Non-pigmented ciliary epithelial cell (primary cell): ENCODE measurements at places on chromosomes 2 and 18.

- DNase-seq, result no peak
These were observed 28.3 kb downstream of the CYBRD1 start for GRCh38 chr2:171550613-171551012.

GRCh38 chr2:233919938-233920337, 2.8 kb downstream of the TRPM8 start:
- DNase-seq, result peak; percentile 24

- no peak for DNase-seq
These were observed 295.9 kb upstream of the LINC00305 start for GRCh38 chr18:64444819-64445218.

DNA sequence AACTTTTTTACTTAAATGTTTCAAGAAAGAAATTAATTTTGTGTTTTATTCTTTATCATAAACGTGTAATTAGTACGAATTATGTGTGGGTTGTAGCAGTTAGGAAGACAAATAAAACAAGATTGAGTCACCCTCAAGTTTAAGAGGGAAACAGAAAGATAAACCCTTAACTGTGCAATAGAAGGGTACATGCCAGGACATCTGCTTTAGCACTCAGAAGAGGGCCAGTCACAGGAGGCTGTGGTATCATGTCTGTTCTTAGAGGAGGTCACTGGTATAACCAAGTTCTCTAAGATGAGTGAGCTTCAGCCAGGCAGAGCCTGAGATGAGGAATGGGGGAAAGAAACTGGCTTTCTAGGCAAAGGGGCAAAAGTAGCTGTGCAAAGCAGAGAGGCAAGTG, 42.4 kb upstream of the GRHL1 start:
- no peak for DNase-seq

- no peak for DNase-seq
These were observed 179.0 kb downstream of the KLHL29 start for GRCh38 chr2:23563673-23564614.

- no peak for DNase-seq
These were observed 61.0 kb downstream of the CRIM1 start for GRCh38 chr2:36416370-36417165.

DNA sequence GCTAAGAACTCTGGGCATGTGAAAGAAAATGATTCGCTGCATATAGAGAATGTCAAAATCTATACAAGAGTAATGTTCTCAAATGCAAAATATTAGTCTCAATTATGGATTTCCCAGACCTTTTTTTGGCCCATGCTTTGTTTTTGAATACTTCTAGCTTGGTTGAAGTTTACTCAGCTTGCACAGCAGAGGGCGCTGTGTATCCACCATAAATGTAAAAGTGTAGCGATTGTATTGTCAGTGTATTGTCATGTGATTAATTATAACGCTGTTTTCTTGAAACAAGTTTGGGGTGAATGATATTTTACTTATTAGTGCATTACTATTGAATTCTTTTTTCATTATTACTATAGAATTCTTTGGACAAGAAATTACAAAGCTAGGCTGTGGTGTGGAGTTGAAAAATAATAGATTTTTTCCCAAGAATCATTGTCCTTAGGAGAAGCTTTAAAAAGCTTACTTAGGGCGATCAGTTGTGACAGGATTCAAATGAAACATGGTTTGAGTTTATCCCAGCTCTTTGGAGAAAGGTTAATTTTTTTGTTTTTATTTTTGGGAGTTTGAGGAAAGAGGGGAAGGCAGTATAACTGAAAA, 98.3 kb downstream of the PIK3C3 start:
- no peak for DNase-seq

GRCh38 chr2:167293943-167294775, 405.9 kb downstream of the XIRP2 start:
- no peak for DNase-seq
